Inflammatory macrophage (primary cell): ENCODE measurements at places on chromosomes 5 and 9.

GRCh38 chr5:7927466-7928375 lies 58.8 kb downstream of the MTRR start:
- DNase-seq, result peak; percentile 35

GRCh38 chr9:110869931-110870330 lies 168.3 kb downstream of the LPAR1 start:
- DNase-seq, result peak; percentile 52

- no peak for DNase-seq
Measured at GRCh38 chr5:59516161-59516560, 377.4 kb downstream of the PDE4D start.

- peak; percentile 22 for DNase-seq
Measured at GRCh38 chr9:127569886-127570401, 42.1 kb upstream of the STXBP1 start.

- DNase-seq, result no peak
Measured at GRCh38 chr9:108783326-108783725, 72.5 kb downstream of the ACTL7B start.

GRCh38 chr9:134299883-134300282 lies 26.4 kb upstream of the RXRA start:
- DNase-seq, result peak; percentile 48

- DNase-seq, result no peak
Measured at GRCh38 chr5:122067390-122067789, 10.7 kb downstream of the LOX start.

DNA sequence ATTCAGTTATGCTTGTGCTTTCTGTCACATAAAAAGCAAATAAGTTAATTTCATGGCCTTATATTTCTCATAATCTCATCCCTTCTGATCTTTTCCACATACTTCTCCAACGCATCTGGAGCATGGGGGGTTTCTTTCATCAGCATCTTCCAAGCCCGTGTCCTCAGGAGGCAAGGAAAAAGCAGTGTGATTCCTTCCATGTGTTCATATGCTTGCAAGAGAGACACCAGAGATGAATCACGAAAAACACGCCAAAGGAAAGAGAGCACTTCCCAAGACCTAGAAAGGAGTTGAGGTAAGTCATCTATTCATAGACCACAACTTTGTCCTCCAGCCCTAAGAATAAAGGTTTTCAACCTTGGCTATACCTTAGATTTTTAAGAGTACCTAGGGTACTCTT lies 26.0 kb upstream of the SVEP1 start:
- no peak for DNase-seq

DNA sequence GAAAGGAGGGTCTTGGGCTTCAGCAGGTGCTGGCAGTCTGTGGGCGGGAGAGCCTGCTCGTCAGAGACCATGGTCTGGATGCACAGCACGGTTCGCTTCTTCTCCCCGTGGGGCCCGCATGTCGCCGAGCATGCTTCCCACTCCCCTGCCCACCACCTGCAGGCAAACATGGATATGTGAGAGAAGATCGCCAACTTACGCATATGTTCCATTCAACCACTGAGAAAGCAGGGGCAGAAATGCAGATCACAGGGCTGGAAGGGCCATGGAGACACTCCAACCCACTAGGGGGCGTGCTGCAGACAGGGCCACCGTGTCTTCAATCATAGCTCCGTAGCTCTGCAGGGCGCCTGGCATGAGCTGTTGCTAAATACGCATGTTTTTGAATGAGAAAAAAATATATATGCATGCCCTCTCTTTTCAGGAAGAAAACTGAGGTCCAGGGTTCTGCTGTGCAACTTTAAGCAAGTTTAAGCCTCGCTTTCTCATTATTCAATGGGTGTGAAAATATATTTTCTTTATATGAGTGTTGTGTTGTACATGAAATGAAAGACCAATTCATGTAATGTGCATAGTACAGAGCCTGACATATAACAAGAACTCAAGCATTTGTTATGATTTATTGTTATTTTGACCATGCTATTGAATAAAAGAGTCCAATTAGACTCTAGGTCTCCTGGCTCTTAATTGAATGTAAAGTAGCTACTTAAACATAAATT lies 148.0 kb downstream of the TARS1 start:
- peak; percentile 16 for DNase-seq
